ENCODE measurements at places on chromosomes 11 and 22.

DNA sequence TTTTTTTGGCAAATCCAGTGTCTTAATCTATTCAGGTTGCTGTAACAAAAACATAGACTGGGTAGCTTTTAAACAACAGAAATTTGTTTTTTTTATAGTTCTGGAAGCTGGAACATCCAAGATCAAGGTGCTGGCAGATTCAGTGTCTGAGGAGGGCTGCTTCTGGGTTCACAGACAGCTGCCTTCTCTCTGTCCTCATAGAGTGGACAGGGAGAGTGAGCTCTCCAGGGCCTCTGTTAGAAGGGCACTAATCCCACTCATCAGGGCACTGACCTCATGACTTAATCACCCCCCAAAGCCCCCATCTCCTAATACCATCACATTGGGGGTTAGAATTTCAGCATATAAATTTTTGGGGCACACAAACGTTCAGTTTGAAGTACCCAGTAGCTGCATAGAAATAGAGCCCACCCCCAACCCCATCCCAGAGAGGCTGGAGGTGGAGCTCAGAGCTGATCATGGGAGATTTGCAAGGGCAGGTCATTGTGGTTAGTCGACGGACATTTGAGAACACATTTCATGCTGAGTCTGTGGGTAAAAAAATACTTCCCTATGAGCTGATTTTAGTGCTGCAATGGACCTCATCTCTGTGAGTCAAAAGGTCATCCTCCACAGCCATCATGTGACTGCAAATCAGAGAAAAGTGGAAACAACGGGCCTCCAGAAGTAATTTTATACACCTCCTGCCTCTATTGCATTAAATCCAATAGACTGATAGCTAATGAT is 203.1 kb upstream of the CADM1 start:
- DNase-seq = no peak

- no peak for DNase-seq
These were observed 26.1 kb upstream of the CLMP start for GRCh38 chr11:123221096-123221561.

DNA sequence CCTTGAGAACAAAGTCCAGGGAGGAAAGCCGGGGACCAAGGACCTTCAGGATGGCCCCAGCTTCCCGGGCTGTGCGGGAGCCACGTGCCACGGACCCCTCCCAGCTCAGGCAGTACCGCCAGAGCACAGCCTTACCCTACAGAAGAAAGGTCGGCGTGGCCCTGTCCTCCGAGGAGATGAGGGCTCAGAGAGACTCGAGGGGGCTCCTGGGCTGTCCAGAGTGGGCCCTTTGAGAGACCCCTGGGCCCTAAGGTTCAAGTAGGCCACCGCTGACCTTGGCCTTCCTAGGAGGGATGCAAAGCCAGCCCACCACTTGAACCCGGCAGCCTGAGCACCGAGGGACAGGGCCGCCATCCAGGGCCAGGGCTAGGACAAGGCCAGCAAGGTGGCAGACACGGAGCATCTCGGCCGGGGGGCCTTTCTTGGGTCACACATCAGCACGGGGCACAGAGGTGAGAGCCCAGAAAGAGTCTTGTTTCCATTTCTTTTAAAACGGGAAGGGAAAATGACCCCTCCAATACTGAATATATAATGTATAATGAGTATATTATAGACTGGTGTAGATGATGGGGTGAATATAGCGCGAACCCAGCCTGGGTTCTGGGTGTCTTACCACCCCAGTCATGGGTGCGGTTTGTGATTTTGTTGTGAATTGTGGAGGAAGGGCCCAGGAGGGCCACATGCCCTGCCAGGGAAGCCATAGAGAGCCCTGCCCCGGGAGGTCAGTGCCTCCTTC is 34.4 kb upstream of the PPARA start:
- DNase-seq = no peak

- DNase-seq = no peak
These were observed 35.7 kb downstream of the CSTF3 start for GRCh38 chr11:33125611-33126010.

DNA sequence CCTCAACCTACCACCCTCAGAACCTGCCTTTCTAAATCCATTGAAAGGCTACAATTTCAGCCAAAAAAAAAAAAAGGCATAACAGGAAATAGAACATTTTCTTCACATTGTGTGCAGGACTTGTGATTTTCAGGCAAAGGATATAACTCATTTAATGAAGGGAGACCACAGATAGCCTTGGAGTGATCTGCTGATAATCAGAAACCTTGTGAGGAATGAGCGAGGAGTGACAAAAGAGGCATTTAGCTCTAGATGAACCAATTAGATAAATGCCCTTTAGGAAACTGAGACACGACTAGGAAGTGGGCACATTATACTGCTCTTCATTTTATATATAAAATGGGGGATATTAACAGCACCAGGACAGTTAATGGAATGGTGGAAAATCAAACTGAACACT is 216.5 kb upstream of the GRIA4 start:
- no peak for DNase-seq

All from activated CD4-positive, alpha-beta T cell treated with anti-CD3 and anti-CD28 coated beads, Interleukin-2, Interleukin-4, amounts not matched to agents 100 ng/mL and 50 ng/mL, durations not matched to agents 16 hours and 8 hours (primary cell).